ENCODE measurements at places on chromosomes 12 and 14.
A peak's percentile ranks its signal among the peaks of the same experiment; 100 is the strongest.

- no peak for DNase-seq
Observed at GRCh38 chr12:968545-968944, 19.1 kb upstream of the RAD52 start.

- no peak for DNase-seq
Observed at GRCh38 chr14:72876005-72876709, 17.7 kb downstream of the DPF3 start.

GRCh38 chr14:66074537-66074936, 411.6 kb upstream of the CCDC196 start:
- no peak for DNase-seq

DNA sequence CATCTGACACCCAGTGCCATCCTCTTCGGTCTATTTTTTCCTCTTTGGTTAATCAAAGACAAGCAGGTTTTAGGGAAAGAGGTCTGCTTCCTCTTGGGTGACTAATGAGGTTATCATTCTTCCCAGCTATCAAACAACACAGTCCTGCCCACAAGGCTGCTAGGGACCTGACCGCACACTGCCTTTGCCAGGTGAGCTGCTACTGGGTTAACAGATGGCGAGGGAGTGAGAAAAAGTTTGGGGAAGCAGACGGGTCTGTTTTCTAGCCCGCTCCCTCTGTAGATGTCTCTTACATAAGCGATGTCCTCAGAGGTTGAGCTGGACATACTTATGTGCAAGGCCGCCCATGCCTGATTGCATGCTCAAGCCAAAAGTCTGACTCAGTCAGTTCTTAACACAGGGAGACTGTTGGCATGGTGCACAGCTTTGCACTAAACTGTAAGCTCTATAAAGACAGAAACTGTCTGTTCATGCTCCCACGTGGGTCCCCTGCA, 94.1 kb downstream of the SLC15A4 start:
- no peak for DNase-seq

DNA sequence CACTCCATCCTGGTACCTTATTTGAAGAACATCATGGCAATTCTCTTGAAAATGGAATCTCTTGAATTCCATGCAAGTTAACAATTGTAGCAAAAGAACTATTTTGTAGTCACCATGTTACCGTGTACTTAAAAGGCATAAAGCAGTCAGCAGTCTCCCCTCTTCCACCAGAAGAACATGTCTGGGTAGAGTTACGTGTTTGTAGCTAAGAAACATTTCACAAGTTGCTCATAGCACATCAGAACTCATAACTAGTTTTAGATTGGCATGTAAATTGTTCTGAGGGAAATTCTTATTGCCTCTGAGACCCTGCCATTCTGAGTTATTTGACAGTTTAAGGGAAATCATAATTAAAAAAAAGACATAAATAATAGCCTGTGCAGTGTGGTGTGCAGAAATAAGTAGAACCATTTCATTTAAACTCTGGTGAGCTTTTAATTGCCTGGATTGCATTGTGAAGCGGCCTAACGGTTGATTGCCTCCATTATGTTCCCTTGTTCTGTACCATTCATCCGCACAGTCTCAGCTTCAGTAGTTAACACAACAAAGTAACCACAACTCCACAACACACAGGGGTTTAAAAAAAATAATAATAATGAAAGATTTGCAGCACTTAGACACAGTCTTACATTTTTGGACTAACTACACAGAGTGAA, 2.6 kb downstream of the LMO3 start:
- no peak for DNase-seq

DNA sequence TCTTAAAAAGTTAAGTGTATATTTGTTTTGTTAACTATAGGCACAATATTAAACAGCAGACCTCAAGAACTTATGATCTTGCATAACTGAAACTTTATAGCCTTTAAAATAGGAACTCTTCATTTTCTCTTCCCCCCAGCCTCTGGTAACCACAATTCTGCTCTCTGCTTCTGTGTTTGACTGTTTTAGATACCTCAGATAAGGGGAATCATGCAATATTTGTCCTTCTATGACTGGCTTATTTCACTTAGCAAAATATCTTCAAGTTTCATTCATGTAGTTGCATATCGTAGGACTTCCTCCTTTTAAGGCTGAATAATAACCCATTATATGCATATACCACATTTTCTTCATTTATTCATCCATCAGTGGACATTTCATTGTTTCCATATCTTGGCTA, 131.3 kb downstream of the PTPRO start:
- no peak for DNase-seq

DNA sequence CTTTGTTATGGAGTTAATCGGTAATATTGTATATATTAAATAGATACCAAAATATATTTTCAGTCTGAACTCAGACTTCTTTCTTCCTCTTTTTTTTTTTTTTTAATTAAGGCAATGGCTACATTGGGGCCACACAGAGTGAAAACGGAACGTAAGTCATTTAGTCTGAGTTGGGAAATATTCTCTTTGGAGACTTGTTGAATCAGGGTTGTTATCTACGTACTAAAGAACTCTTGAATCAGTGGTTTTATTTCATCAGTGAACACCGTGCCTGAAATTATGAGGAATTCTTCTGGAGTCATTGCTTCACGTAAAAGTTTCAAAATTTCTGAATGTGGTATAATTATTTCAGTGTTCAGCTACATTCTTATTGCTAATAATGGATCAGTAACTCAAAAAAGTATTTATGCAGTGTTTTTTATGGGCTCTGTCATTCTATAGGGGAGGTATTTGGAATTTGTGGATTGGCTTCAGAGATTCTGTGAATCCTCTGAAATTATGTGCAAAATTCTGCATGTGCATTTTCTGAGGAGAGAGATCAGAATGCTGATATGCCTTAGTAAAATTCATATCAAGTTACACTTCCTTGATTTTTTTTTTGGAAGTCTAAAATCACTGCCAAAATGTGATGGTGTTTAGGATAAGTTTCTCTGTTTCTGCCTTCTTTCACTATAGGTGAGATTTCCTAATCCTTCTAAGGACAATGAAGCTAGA, 39.6 kb downstream of the BRMS1L start:
- DNase-seq: no peak

DNA sequence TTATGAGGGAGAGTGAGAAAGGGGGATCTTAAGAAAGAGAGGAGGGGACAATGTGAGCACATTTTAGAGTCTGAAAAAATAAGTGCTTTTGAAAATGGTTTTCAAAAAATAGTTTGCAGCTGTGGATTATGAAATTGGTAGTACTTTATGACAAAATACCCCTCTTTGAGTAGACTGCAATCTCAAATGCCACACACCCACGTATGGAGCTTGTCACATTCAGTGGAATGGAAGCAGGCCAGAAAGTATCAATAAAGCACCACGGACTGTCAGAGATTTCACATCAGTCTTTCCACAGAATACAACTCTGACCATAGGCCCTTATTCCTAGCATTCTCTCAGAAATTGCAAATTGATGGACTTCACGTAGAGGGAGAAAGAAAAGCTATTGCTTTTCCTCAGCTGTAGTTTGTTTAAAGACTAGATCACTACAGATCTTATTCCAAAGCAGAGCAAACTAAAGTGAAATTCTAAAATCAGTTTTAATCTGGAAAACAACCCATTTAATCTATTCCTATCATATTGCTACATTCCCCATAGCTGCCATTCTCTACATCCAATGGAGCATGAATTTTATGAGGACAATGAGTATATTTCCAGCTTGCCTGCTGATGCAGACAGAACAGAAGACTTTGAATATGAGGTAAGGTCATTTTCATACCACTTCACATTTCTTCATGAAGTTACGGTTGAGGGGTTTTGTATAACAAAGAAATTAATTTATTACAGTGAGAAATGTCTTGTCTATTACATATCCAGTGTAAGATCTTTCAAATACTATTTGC, 321.3 kb downstream of the PDZRN4 start:
- DNase-seq: no peak

- peak; percentile 58 for DNase-seq
Observed at GRCh38 chr12:101773650-101774162, 34.4 kb upstream of the SYCP3 start.

DNA sequence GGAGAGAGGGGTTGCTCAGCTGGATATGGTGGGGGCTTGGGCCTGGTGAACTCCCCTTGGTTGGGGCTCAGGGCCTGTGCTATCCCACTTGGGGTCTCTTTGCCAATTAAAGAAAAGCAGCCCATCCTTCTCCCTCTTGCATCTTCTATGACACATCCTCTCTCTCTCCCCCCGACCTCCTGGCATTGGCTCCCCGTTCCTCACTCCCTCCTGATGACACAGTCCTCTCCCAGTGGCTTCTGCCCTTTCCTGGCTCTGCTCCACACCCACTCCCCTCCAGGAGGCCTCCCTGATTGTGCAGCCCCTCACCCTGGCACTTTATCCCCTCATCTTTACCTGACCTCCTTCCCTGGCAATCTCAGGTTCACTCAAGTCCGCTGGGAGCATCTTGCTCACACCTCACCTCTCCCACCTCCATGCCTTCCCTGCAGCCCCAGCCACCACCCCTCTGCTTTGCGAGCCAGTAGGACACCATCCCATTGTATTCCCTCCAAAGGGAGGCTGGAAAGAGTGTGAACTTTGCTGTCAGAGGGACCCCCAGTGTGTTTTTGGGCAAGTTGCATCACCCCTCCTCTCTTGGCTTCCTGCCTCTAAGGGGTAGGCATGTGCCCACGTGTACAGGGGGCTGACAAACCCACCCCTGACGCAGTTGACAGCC, 10.7 kb downstream of the KRT80 start:
- no peak for DNase-seq

DNA sequence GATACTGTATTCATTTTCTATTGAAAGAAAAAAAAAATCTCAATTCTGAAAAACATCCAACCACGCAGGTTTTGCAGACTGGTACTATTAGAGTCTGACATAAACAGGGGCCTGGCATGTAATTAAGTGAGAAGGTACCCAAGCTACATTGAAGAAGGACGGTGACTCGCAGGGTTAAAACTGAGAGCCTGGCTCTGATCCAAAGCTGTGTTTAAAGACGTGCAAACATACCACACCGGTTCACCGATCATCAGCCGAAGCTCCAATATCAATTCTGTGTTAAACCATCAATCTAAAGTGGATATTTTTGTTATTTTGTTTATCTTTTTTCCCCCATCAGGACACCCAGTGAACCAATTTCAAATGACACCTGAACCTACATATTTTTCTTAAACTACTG, 108.1 kb upstream of the DIO3 start:
- no peak for DNase-seq

Data from fibroblast of gingiva (primary cell).